Suprapubic skin (tissue), 4 donors: ENCODE measurements at places on chromosomes 7 and 10.
A peak's percentile ranks its signal among the peaks of the same experiment; 100 is the strongest.

- DNase-seq = no peak
Measured at GRCh38 chr7:48274662-48275061, 103.4 kb downstream of the ABCA13 start.

DNA sequence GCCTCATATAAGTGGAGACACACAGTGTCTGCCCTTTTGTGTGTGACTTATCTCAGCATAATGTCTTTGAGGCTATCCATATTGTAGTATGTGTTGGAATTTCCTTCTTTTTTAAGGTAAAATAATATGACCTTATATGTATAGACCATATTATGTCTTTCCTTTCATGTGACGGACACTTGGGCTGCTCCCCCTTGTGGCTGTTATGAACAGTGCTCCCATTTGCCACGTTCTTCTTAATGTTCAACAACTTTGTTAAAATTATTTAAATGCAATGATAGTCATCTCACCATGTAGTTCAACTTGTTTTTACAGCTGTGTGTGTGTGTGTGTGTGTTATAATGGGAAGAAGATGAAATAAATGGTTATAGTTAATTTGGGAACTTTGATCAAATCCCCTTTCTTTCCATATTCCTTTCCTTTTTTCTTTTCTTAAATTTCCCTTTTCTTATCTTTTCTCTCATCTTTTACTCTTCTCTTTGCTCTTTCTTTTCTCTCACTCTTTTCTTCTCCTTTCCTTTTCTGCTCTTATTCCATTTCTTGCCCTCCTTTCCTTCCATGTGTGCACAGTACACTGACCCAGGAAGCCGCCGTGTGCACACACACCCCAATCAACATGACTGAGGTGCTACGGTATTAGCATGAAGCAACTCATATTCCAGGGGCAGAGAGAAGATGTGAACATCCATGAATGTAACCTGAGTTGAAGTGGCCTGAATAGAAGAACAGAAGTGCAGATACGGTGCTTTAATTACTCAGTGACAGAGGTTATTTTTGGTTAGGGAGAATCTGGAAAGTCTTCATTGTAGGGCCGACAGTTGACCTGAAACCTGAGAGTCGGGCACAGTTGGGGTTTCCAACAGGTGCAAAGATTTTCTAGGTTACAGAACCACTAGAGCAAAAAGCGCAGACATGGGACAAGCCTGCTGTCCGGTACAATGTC lies 596.6 kb downstream of the SDK1 start:
- DNase-seq = no peak

DNA sequence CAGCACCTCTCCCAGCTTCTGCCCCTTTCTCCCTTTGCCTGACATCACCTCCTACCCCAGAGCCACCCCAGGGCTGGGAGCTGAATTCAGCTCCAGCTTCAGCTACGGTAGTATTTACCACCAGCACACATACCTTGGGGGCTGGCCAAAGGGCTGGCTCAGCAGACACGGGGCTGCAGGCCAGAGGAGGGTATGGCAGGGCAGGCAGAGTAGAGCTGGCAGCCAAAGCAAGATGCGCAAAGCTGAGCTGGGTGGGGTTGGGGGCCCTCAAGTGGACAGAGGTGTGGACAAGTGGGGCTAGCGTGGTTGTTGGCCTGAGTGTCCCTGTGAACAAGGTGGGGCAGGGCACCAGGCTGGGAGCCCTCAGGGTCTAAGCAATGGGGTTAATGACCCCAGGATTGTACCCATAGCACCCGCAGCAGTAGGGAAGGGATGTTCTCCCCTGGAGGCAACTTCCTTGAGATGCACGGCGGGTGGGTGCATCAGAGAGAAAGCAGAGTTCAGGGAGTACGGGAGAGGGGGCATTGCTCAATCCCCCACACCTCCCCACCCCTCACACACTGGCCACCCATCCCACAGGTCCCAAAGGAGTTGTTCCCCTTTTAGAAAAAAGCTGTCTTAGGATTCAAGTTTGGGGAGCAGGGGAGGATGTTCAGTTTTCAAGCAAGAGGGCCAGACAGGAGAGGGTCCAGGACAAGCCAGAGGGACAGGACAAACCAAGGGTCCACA lies 8.0 kb downstream of the VSIR start:
- no peak for DNase-seq

DNA sequence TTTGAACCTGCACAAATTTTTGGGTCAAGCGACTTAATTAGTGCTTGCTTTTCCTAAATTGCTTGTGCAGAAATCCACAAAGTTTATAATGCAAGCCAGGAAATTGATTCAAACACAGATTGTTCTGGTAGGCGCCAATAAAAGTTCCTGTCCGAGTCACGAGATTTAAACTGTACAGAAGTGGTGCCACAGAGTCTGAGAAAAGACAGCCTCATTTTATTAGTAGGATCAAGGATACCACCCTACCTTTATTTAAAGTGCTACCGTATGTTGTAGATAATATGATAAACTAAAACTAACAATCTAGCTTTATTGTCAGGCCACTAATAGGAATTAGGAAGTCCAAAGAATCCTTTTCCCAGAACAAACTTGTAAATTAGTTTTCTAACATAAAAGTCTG lies 696.7 kb downstream of the TNS3 start:
- DNase-seq = no peak

DNA sequence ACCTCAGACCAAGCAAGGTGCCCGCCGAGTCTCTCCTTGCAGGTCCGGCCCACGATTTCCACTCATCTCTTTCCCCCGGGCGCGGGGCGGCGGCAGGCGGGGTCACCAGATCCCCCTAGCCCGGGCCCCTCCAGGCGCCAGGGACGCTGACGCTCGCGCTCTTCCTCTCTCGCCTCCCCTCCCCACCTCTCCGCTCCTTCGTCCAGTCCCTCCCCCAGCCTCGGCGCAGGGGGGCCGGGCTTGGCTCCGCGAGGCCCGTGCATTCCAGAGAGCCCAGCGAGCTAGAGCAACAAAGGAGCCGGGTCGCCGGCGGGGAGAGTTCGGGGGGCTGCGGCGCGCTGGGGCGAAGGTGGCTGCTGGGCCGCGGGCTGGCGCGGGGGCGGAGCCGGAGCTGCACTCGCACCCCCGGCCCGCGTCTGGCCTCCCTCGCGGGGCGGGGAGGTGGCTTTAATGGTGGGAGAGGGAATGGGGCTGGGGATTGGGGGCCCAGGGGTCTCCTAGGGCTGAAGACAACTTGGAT lies at the start of gene SMO:
Gene SMO (plus strand): TSS at position 262 of the 520 bp plus-strand sequence. CDS start 519 bp downstream, outside the sequence.
- DNase-seq = no peak

DNA sequence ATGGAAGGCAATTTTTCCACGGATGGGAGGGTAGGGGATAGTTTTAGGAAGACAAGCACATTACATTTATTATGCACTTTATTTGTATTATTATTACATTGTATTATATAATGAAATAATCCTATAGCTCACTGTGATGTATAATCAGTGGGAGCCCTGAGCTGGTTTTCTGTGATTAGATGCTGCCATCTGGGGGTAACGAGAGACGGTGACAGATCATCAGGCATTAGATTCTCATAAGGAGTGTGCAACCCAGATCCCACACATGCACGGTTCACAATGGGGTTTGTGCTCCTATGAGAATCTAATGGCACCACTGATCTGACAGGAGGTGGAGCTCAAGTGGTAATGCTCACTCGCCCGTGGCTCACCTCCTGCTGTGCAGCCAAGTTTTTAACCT lies 103.9 kb upstream of the STK17A start:
- no peak for DNase-seq

GRCh38 chr10:68231817-68232251 lies at the start of gene ATOH7:
TSS of gene ATOH7 (minus strand) at chr10:68232113. CDS start at chr10:68231677, 436 bp downstream.
- no peak for DNase-seq

DNA sequence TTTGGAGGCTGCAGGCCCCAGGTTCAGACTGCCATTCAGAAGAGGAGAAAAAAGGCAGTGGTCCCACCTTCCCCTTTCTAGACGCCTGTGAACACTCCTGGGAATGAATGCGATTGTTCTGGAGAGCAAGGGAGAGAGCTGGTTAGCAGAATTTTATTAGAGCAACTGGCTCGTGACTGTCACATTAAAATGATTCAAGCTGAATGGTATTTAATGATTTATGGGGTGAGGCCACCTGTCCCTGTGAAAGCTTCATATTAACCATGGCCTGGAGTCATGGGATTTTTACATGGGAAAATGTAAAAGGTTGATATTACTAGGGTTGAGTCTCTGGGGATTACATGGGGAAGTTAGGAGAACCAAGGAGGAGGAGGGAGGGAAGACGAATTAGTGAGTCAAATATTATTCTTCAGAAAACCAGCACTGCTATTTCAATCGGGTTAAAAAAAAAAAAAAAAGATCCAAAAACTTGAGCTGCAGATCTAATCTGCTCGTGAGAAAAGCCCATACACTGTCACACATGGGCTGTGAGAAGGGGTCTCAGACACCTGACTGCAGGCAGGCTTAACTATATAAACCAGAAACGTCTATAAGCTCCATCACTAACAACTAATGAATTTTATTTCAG lies 8.3 kb downstream of the CXCL12 start:
- DNase-seq = no peak

- DNase-seq = no peak
Measured at GRCh38 chr10:60809157-60809556, 30.9 kb downstream of the CDK1 start.

DNA sequence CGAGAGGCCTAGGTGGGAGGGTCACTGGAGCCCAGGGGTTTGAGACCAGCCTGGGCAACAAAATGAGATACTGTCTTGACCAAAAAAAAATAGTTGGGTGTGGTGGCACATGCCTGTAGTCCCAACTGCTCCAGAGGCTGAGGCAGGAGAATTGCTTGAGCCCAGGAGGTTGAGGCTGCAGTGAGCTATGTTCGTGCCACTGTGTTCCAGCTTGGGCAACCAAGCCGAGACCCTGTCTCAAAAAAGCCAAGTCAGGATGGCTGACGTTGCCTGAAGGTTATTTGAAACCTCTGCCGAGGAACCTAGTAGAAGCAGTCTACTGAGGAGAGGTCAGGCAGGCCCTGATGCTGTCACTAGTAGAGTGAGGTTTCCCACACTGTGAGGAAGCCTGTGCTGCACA lies 22.8 kb downstream of the DNAJB6 start:
- DNase-seq = peak; percentile 26

GRCh38 chr7:953547-954327 lies 743 bp downstream of the ADAP1 start:
- no peak for DNase-seq

DNA sequence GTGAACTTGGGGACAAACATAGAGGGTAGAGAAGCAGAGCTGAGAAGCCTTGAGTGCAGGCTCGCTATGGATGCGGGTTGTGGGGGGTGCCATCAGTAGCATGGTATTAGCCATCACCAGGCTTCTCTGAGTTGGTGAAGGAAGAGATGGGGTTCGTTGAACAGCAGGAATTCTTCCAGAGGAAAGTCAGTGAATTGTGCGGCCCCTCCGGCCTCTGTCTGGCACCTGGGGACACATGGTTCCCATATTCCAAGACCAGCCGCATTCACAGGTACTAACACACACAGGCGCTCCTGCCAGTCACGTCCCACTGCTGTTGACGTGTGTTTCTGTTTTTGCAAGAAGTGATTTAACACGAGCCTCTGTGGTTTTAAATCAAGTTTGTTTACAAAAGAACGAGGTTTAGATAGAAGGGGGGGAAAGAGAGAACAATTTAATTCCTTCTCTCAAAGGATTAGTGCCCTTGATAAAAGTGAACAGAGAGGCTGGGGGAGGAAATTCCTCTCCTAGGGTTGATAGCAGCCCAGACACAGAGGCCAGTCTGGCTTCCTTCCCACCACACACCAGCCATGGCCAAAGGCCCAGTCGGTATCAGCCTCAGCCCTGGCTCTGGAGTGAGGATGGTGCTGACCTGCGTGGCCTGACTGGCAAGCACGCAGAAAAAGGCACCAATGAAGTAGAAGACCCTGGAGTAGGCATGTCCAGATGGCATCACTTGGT lies 252.6 kb upstream of the IGFBP3 start:
- no peak for DNase-seq

DNA sequence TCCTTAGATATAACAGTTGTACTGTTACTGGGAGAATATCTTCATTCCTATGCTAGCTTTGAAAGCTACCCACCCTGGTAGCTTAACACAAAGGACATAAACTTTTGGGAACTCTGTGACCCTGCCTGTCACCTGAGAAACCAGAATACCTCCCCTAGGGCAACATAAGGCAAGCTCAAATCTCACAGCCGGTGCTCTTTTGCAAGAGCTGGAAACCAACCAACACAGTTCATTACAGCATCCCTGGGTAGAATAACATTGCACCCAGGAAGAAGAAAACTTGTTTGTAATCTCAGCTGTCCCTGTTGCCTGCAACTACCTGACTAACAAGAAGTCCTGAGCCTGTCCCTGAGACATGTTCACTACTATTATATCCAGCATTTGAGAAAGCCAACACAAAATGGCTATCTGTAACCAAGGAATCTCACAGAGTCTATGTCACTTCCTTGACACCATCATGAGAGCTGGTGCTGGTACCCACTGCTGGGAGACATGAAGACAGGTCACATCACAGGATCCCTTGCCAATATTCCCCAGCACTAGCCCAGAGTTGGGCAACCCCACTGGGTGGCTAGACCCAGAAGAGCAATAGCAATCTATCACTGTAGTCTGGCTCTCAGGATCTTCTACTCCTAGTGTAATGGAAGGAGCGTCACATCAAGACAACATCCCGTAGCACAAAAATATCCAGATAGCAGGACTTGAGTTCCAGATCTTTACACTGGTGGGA lies 31.3 kb downstream of the AKR1C3 start:
- no peak for DNase-seq

DNA sequence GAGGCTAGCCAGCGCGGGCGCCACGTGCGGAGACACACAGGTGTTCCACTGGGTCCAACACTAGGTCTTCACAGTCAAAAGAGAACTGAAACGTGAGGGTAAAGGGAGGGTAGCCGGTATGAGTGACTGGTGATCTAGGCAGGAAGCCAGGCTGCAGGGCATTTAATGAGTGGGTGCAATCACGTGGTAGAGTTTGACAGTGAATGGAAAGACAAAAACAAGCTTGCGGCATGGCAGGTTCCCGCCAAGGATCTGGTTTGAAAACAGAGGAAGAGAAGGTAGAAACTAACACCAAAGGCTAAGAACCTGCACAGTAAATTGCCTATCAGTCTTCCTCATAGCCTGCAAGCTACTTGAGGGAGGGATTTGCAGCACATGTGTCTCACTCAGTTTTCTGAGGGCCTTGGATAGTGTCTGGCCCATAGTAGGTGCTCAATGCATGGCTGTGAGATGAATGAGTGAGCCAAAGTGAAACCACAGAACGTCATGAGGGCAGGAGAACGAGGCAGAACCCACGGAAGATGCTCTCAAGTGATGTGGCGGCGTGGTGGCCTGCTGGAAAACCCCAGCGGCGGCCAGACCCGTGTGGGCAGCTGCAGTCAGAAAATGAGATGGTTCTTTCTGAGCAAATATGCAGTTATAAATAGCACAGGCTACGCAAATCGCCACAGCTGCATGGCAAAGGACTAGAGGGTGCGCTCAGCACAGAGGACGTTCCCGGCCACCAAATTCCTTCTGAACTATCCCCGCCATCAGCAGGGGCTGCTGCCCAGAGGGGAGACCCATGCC lies 183.6 kb upstream of the NFE2L3 start:
- DNase-seq = no peak

GRCh38 chr7:70421319-70421718 lies 710.6 kb upstream of the GALNT17 start:
- no peak for DNase-seq

- no peak for DNase-seq
Measured at GRCh38 chr10:22736134-22736533, 21.8 kb upstream of the PIP4K2A start.

GRCh38 chr7:24191362-24191761 lies 92.6 kb upstream of the NPY start:
- DNase-seq = no peak
